ENCODE measurements at places on chromosomes 6 and 20.

GRCh38 chr6:106383573-106383972 is 23.1 kb downstream of the CRYBG1 start:
- DNase-seq: peak; percentile 78

DNA sequence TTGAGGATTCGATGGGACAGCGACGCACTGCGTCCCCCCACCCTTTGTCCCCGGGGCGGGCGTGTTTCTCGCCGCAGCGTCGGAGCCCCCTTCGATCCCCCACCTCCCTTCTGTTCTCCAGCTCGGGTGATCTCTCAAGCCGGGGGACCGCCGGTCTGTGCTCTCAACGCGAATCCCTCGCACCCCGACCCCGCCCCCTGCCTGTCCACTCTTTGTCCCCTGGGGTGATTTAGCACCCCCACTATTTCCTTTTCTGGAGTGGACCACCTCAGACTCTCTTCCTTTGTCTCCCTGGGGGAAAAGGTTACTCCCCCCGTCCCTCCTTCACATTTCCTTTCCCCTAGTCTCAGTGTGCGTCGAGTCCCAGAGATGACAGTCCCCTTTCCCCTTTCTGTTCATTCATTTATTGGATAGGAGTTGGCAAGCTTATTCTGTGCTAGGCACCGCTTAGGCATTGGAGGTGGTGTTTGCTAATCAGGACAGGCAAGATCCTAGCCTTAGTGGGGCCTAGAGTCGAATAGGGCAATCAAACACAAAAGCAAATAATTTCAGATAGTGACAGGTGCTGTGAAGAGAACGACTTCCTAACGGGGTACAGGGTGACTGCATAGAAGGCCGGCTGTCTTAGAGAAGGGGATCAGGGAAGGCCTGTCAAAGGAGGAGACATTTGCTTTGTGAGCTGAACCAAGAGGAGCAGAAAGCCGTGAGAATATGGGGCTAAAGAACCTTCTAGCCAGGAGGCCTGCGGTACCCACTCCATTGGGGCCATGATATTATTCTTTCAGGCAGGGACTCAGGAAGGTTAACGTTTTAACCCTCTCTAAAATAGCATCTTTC is 741 bp downstream of the PTPN1 start:
- peak; percentile 44 for DNase-seq

- no peak for DNase-seq
Measured at GRCh38 chr20:56843817-56844216, 214.7 kb downstream of the TFAP2C start.

DNA sequence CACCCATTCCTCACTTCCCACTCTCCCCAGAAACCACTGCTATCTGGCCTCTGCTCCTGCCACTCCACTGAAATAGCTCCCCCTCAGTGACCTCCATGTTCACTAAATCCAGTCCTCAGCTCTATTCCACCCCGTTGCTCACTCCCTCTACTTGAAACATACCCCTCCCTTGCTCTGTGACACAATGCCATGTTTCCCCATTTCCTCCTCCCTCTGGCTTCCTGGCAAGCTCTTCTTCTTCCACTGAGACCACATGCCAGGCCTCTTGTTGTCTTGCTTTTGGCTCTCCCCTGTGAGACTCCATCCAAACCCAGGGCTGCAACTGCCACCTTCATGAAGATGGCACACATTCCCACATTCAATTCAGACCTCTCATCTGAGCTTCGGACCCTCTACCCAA is 13.9 kb downstream of the TMEM151B start:
- DNase-seq: no peak

DNA sequence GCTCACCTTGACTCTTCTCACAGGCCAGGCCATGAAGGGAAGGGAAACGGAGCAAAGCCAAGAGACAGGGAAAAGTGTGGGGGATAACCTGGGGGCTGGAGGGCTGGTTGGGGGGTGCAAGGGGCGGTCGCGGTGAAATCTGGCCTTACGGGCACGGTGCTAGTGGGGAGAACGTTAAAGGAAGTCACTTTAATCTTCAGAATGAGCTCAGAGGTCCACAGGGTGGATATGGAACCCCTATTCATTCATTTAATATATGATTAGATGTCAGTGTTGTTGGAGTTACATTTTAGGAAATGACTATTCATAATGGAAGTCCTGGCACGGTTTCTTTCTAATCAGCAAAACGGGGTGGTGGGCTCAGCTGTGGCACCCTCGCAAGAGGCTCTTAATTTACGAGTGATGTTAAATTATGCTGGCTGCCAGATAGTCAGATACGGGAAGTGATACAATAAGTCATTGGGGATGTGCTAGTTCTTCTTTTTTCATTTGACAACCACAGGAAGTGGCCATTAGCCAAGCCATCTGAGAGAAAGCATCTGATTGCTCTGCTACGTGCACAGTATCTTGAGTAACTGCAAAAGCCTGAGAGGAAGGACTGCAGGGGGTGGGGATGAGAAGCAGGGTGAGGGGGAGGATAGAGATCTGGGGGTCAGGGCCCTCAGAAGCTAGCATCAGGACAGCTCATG is 253.0 kb downstream of the QKI start:
- peak; percentile 90 for DNase-seq

GRCh38 chr20:36826554-36827244 is 49.2 kb upstream of the TLDC2 start:
- DNase-seq: no peak

DNA sequence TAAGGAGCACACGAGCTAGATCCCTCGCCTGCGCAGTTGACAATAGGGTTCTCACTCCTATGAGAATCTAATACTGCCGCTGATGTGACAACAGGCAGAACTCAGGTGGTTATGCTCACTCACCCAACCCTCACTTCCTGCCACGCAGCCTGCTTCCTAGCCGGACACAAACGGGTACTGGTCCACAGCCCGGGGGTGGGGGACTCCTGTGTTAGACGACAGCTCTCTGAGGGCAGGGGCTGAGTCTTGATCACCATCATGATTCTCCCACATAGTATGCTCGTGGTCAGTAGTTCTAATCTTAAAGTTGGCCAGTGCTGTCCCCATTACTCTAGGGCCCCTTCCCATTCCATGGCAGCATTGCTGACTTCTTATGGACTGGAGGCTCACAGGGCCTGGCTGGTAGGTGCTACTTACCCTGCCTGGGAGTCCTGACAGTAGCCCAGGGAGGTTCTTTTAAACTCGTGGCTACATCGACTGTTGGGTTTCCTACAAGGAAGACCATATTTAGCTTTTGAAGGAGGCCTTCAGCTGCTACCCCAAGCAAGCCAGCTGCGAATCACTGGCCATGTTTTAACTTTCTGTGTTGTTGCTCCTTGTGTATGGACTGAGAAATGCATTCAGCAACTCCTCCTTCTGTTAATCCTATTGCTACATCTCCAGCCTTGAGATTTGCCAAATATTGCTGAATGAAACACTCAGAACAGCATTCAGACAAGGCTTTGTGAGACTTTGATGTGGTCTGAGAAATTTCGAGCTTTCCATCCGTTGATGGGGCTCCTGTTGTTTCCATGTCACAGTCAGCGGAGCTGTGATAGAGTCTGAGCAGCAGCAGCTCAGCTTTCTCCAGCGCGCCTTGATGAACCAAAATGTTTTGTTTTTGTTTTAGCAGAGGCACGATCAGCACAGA is 300.3 kb downstream of the NRN1 start:
- no peak for DNase-seq

GRCh38 chr6:5610640-5611039 is 349.3 kb downstream of the FARS2 start:
- no peak for DNase-seq

- no peak for DNase-seq
Measured at GRCh38 chr6:168909288-168909687, 344.4 kb downstream of the THBS2 start.

DNA sequence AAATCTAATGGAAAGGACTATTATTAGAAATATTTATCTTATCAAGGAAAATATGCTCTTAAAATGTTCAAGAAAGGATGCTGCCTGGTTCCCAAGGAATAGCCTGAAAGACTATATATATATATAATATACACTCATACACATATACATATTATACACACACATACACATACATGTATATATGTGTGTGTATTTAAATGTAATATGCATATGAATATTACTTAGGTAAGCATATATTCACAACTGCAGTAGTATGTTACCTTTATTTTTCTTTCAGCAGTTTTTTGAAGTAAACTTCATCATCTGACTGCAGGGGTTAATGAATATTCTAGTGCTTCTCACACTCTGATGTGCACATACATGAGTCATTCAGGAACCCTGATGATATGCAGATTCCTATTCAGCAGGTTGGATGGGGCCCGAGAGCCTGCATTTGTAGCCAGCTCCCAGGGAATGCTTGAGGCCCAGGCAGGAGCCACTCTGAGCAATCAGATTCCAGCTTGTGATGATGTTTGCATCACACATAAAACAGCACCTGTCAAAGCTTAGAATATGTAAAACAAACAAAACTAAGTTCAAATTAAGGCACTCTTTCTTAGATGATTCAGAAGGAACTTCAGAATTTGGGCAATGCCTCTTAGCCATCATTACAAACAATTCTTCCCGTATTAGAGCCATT is 16.1 kb downstream of the MYLK4 start:
- DNase-seq: no peak

- peak; percentile 71 for DNase-seq
Measured at GRCh38 chr20:34512955-34513419, 3.2 kb upstream of the DYNLRB1 start.

DNA sequence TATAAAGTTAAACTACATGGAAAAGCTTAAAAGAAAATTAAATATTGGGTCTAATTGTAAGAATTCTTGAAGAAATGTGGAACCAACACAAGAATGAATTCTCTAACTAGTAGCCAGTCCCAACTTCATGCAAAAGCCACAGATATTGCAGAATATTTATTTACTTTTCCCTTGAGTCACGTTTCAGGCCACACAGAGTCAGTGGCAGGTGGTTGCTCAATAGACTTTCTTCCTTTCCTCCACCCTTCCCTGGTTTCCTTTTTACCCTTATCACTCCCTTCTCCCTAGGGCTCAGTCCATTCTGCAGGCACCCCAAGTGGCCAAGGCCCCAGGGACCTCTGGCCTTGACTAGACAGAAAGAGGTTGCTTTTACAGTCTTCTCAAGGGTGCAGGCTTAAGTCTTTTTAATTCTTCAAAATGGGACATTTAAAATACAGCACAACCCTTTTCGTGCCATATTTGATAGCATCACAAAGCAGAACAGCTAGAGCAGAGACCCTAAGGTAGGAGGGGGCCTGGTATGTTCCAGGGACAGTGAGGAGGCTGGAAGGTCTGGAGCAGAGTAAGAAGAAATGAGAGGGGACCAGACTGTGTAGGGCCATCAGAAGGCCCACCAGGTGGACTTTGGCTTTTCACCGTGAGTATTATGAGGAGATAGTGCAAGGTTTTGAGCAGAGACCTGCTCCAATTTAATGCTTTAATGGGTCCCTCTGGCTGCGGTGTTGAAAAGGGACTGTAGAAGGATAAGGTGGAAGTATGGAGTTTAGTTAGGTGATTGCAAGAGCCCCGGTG is 65.0 kb downstream of the HDDC2 start:
- DNase-seq: no peak

GRCh38 chr6:11917951-11918738 is 94.0 kb upstream of the HIVEP1 start:
- peak; percentile 69 for DNase-seq

DNA sequence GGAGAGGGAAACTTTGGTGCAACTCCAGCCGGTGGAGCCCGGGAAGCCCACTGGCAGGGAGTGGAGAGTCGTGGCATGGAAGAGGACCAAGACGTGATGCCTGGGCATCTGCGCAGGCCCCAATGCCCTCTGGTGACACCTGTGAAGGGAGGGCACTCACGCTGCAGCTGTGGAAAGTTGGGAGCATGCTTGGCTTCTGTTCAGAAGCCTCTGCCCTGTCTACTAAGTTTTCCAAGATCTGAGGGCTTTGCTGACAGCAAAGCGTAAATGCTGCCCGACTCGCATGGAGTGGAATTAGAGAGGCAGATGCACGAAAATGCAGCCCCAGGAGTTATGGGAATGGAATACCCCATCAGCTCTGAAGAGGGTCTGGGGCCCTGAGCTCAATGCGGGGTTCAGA is 75.7 kb downstream of the SYNDIG1 start:
- DNase-seq: no peak

GRCh38 chr6:125818772-125819260 is 28.1 kb downstream of the NCOA7 start:
- no peak for DNase-seq

DNA sequence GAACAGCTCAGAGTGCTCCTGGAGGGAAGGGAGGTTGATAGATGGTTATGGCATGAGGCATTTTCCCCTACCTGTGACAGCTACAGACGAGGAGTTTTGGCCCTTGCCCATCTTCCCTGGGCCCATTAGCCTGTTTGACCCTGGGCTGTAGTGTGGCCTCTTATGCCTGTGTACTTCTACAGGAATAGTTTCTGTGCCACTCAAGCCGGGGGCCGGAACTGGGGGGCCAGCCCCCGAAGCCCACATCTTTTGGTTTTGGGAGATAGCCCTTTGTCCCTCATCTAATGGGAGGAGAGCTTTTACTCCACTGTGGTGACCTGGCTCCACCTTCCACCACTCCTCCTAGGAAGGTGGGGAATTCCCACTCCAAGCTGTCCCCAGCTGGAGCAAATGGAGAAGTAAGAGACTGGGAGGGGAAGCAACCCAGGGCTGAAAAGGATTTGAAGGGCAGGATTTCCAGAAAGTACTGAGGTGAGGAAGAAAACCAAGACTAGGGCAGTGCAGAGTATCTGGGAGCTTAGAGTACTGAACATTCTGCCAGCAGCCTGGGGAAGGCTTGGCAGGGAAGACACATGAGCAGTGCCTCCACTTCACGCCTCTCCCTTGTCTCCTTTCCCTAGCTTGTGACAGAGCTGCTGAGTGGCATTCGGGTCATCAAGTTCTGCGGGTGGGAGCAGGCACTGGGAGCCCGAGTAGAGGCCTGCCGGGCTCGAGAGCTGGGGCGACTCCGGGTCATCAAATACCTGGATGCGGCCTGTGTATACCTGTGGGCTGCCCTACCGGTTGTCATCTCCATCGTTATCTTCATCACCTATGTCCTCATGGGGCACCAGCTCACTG is 6.9 kb downstream of the ABCC10 start:
- DNase-seq: no peak

DNA sequence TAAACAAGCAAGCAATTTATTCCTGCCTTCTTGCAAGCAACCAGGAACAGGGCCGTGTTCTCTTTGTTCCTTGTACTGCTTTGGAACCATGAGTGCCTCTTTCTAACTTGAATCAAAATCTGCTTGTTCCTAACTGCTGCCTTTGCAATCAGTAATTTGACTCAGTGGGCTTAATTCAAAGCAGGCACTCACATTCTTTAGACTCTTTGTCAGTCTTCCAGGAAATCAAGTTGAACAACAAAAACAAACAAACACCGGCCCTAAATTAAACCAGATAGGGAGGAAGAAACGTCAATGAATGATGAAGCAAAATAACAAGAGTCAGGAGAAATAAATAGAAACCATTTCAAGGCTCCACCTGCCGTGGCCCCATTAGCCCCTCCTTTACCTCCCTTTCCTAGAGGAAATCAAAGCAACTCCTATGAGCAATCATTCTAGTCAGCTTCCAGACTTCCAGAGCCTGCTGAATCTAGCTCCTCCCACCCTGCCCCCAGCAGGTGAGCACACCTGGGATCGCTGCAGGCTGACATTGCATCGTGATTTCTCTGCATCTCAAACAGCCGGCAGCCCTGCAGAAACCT is 582.2 kb upstream of the FLRT3 start:
- no peak for DNase-seq

- peak; percentile 38 for DNase-seq
Measured at GRCh38 chr20:19213946-19214490, 1.6 kb downstream of the SLC24A3 start.

GRCh38 chr6:70894001-70894400 is 62.9 kb downstream of the B3GAT2 start:
- DNase-seq: no peak

- DNase-seq: no peak
Measured at GRCh38 chr20:48107560-48107959, 322.3 kb upstream of the SULF2 start.
